Activated effector memory CD4-positive, alpha-beta T cell treated with anti-CD3 and anti-CD28 coated beads, Interleukin-2, amount 50 U/mL, for 16 hours (primary cell): ENCODE measurements at places on chromosomes 3 and 15.

GRCh38 chr3:115862849-115863248 is 239.5 kb downstream of the GAP43 start:
- no peak for DNase-seq

GRCh38 chr3:33746416-33747116 is 28.5 kb upstream of the CLASP2 start:
- DNase-seq, result no peak

- DNase-seq, result no peak
These were observed 151.6 kb upstream of the UBE2E2 start for GRCh38 chr3:23051240-23052140.

GRCh38 chr3:129764090-129764489 is 129.4 kb downstream of the TMCC1 start:
- DNase-seq, result no peak

GRCh38 chr3:38454178-38454883 is 641 bp downstream of the ACVR2B start:
- peak; percentile 70 for DNase-seq
